NCI-H2107 (cell line): ENCODE measurements at places on chromosomes 5 and 9.

DNA sequence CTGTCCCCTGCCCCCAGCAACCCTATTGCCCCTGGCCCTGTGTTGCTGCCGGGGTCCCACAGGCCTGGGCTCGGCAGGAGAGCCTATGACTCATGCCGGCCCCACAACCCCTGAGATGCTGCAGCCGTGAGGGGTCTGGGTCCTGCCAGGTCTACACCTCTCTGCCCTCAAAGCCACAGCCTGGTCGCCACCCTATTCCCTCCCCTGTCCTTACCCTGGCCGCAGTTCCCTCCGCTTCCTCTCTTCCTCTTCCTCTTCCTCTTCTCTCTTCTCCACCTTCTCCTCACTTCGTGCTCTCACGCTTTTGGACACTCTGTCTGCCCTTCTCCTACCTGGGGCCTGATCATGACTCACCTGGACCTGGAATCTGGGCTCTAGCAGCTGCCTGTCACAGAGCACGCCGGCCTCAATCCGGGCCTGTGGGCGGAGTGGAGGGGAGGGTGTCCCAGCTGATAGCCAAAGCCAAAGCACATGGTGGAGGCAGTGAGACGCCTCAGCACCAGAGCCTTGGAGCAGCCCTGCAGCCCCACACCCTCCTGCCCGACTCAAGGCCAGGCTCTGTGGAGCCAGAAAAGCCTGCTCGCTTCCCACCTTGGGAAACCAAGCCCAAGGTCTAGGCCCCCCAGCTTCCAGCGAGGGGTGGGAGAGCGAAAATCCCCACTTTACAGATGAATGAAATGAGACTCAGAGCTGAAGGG is 26.8 kb upstream of the CSF1R start:
- DNase-seq, result no peak

DNA sequence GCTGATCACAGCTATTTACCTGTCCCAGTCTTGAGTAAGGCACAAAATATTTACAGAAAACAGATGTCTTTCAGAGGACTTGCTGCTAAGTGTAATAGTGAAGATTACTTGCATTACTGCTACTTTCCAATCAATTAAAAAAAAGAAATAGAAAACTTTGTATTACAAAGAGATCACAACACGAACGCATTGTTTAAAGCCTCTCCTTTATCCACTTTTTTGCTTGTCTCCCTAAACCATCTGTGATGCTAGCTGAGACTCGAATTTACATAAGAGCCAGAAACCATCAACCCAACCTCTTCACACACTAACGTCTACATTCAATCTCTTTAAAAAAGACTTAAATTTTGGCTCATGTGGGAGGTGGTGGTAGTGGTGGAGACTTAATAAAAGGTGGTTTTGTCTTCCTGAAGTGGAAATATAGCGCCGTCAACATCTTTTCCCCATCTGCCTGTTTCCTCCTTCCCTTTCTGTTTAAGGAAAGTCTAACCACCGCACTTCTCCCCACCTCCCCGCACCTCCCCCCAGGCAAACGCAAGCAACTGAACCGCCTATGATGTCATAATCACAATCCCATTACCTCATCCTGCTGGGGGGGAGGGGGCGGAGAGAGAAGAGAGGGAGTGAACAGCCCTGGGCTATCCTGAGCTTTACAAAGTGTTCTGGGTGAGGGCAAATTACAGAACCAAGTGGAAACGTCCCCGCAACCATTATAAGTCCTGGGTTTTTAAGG is 948 bp upstream of the FAM53C start:
- DNase-seq, result no peak

DNA sequence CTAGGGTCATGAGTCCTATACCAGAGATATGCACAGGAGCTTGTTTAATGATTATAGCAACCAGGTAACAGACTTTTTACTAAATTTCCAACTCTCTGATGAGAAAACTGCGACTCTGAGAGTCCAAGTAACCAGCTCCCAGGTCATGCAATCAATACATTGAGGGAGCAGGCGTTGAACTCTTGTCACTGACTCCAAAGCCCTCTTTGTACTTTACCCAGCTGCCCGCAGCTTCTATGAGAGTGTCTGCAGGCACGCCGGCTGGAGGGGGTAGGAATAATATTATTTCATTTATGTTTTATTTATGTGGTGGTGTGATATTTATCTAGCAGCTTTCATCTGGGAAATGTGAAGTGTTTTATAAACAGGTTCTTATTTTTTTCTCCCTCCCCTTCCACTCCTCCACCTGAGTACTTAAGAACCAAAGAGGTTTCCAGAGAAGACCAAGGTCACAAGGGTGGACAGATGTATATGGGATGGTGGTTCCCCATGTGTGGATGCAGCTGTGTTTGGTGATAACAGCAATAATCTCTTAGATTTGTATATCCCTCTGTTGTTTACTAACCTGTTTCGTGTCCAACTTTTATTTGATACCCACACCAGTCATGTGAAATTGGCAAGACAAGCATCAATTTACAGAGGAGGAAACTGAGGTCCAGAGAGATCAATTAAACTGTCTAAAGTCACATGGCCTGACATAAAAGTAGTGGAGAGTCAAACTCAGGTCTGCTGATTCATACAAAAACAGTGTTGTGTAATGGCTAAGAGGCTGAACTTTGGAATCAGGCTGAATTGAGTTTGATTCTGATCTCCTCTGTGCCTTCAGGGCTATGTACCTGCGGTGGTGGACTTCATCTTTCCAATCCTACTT is 140.2 kb upstream of the TRIM32 start:
- no peak for DNase-seq

DNA sequence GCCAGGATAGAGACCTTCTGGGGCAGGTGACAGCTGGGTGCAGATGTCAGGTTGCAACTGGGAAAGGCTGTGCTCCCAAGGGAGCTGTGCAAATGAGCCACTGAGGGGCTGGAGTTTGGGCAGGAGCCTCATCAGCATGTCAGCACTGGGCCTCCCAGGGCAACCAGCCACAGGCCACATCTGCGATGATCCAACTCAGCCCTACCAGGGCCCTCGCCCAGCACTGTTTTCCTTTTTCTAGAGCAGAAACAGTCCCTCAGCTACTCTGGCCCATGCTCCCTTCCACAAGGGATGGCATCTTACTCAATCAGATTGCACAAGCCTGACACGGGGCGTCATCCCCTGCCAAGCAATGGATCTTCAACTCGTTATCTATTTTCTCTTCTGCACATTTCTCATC is 24.8 kb downstream of the NIPAL4 start:
- DNase-seq, result no peak

DNA sequence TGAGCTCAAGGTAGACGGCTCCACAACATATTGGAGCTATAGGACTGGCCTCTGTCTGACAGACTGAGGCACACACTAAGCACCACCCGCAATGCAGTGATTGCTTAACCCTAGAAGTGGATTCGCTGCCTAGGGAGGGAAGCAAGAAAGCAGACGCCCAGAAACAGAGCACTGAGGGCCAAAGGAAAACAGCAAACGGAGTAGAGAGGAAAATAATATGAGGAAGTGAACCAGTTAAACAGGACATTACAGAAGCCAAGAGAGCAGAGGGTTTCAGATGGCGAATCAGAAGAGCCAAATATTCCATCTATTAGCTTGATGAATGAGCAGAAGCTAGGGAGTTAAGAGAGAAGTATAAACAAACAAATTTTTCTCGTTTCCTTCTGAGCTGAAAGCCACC is 139.2 kb upstream of the LHFPL2 start:
- no peak for DNase-seq

GRCh38 chr5:157266286-157267007 is 524 bp downstream of the CYFIP2 start:
- no peak for DNase-seq

DNA sequence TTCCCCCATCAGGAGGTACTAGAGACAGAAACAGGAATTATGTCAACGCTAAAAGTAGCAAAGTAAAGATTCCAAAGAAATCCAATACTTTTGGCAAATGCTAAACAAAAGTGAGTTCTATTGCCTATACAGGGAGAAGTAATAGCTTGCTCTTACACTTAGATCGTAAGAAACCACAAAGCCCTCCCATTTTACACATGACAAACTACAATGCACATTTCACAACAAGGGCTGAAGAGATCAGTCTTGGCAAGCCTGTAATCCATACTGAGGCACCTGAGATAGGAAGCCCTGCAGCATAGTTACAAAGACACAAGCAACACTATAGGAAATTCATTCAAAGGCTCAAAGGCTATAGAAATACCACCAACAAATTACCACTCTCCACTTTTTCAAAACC is 7.7 kb downstream of the HNRNPK start:
- no peak for DNase-seq

DNA sequence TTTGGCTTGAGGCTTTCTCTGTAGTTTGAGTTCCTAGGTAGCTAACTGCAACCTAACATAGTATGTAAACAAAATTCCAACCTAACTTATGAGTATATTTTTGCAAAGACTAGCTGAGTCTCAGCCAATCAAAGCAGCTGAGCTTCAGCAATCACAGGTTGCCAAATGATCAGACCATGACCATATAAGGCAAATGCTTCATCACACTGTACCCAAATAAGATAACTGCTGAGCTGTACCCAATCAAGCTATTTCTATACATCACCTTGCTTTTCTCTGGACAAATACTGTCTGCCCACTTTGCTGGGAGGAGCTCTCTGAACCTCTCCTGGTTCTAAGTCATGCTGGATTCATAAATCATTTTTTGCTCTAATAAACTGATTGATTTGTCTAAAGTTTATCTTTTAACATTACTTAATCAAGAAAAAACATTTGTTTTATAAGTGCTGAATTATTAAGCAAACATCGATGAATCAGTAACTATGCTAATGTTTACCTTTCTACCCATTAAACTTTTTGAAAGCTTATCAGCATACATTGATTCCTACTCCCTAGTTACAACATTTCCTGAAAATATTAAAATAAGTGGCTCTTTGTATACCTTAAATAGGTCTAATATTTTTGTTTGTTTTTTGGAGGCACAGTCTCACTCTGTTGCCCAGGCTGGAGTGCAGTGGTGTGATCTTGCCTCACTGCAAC is 129.7 kb upstream of the PCA3 start:
- DNase-seq, result no peak

- DNase-seq, result no peak
Measured at GRCh38 chr5:130034566-130035210, 130.4 kb downstream of the CHSY3 start.
